ENCODE measurements at places on chromosomes 3 and 15.

DNA sequence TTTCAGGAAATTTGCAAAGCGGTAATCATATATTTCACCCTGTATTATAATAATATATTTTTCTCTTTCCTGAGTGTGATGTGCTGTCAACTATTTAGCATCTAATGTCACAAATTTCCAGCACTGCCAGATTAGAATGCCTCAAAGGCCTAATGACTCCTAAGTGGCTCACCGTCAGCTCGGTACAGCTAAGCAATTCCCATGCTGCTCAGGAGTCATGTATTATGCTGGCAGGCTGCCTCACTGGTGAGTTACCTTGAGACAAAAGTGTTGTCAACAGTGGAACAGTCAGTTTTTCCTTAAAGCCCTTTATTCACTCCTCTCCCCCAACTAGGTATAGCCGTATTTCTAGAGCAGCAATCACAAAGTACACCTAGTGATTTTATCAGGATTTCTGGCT is 83.6 kb downstream of the NSUN3 start:
- DNase-seq: no peak

- no peak for DNase-seq
Observed at GRCh38 chr3:52134761-52135160, 19.5 kb downstream of the POC1A start.

DNA sequence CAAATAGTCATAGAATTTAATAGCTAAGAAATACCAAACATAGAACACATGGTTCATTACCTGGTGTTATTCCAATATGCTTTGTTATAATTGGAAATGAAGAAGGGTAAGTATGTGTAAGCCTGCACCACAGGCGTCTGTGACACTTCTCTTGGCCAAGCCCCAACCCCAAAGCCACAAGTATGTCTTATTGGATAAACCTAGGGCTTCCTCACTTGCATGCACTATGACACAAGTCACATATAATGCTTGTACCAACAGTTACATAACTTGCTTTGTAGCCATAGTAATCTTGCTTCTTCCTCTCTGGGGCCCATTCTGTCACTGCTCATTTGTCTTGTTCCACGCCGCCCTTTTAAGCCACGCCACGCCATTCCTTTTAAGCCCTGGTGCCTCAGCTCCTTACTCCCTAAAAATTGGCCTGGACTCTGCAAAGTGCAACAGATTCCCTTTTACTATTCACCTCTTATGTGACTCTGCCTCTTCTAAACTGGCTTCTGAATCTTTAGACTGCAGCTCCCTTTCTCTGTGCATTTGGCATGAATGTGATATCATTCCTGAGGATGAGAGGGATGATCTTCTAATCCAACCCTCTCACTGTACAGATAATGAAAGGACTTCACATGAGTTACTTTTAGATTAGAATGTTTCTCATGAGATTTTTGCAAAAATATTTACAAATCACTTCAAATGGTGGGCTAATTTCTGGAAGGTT is 48.1 kb upstream of the EPHA3 start:
- DNase-seq: no peak

DNA sequence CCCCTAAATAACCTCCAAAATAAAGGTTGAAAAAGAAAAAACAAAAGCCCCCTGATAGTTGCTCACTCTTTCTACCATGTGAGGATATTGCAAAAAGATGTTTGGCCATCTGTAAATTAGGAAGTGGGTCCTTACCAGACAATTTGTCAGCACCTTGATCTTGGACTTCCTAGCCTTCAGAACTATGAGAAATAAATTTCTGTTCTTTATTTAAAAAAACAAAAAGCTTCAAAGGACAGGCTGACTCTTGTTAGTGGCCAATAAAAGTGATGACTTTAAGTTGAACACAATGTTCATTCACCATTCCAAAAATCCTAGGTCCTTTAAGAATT is 103.5 kb downstream of the CBLB start:
- no peak for DNase-seq

DNA sequence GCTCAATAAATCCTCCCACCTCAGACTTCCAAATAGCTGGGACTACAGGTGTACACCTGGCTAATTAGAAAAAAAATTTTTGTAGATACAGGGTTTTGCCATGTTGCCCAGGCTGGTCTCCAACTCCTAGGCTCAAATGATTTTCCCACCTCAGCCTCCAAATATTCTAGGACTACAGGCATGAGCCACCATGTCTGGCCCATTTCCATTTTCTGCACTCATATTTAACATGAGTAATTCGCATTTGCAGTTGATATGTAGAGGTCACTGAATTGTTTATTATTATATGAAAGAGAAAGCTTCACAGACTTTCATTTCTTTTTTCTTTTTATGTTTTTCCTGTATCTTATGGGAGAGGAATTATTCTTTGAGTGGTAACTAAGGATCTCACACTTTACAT is 492.7 kb downstream of the CNTN3 start:
- no peak for DNase-seq
